ENCODE measurements at places on chromosomes 6 and 20.

GRCh38 chr6:14440215-14440910 lies 322.8 kb downstream of the CD83 start:
- DNase-seq = no peak

- no peak for DNase-seq
These were observed 6.8 kb downstream of the NRN1 start for GRCh38 chr6:5999688-6000608.

GRCh38 chr20:312067-312466 lies 13.3 kb upstream of the SOX12 start:
- no peak for DNase-seq

DNA sequence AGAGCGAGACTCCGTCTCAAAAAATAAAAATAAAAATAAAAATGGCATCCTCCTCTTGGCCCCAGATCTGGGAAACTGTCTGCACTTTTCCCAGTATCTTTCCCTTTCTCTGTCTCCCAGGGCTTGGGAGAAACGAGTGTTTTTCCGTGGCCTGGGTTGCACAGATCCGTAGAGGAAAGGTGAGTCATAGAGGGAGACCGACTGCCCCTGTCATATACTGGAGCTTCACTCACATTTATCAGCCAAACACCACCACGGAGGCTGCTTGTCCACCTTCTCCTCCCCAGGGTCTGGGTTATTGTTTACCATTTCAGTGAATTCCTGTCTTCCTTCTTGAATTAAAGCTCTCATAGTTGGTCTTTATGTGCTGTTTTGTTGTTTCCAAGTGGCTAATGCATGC lies 31.9 kb upstream of the EIF2S2 start:
- DNase-seq = no peak

DNA sequence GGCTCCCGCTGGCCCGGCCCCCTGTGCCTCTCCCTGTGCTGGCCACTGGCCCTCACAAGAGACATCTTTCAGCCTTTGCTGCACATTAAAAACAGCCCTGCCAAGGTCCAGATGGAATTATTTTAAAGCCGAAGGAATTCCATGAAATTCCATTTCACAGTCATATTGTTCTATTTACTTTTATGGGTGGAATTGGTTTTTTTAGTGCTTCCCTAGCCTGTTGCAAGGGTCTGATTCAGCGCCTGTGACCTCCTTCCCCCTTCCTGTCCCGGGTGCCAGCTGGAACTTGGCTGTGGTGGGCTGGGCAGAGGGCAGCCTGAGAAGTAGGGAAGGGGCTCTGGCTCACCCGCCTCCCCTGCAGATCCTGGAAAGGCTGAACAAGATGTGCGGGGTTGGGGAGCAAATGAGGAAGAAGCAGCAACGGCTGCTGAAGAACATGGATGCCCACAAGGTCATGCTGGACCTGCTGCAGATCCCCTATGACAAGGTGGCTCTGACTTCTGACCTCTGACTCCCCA lies 34.3 kb downstream of the UQCC2 start:
- DNase-seq = no peak

- DNase-seq = no peak
These were observed 3.6 kb upstream of the PHF1 start for GRCh38 chr6:33407132-33407718.

DNA sequence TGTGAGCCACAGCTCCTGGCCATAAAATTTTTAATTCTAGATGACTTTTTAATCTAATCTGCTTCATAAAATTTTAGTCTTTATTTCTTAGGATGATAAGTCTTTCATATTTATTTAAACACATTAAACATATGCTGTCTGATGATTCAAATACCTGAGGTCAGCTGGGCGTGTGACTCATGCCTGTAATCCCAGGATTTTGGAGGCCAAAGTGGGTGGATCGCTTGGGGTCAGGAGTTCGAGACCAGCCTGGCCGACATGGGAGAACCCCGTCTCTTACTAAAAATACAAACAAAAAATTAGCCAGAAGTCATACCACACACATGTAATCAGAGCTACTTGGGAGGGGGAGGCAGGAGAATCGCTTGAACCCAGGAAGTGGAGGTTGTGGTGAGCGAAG lies 53.1 kb downstream of the RBM24 start:
- DNase-seq = no peak

- no peak for DNase-seq
These were observed 519.2 kb upstream of the NOX3 start for GRCh38 chr6:155974811-155975323.

DNA sequence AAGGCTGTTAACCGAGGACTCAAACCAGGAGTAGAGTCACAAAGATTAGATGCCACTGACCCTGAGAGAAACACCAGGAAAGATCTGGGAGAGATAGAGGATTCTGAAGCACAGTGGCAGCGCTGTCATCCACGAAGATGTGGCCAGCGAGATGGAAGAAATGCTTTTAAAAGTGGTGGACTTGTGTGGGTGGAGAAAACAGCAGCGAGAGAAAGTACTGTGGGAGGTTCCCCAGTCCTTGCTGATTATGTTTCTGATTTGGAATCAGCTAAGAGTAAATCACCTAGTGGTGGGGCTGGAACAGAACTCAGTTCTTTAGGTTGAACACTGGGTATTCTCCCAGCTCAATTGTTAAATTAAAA lies 435 bp upstream of the ZNF322 start:
- DNase-seq = no peak

- DNase-seq = no peak
These were observed 8.7 kb downstream of the RNF144B start for GRCh38 chr6:18395856-18396197.

DNA sequence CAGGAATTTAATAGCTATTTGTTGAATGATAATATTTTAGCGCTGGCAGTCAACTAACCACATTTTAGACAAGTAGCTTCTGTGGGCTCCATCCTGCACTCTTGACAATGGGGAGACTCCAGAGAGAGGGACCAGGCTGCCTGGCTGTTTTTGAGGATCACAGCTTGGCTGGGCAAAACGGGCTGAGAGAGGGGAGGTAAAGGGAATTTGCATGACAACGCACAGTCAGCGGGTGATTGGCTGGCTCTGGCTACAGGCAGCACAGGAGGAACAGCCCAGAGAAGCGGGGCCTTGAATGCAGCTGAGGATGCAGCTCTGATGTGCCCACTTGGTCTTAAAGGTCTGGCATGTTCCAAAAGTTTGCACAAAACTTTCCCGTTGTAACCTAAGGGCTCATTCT lies 41.2 kb downstream of the LRFN2 start:
- no peak for DNase-seq

GRCh38 chr6:110527516-110527915 lies 51.1 kb upstream of the SLC22A16 start:
- no peak for DNase-seq

DNA sequence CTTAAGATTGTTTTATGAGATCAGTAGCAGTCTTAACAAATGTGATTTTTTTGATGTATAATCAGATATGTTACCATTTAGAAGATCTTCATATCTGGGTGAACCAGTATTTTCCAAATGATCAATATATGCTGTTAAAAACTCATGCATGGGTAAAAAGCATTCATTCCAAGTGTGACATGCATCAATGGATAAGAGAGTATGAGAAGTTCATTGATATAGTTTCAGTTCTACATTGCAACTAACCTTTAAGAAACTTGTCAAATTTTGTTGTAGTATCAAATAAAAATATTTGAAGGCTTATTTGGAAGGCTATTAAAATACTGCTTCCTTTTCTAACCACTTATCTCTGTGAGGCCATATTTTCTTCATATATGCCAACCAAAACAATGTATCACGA lies 117.7 kb downstream of the FIG4 start:
- no peak for DNase-seq

Data from activated CD8-positive, alpha-beta memory T cell treated with anti-CD3 and anti-CD28 coated beads, Interleukin-2, amount 50 U/mL, for 4 hours (primary cell).